Caco-2 (cell line): ENCODE measurements at places on chromosomes 4 and X.

DNA sequence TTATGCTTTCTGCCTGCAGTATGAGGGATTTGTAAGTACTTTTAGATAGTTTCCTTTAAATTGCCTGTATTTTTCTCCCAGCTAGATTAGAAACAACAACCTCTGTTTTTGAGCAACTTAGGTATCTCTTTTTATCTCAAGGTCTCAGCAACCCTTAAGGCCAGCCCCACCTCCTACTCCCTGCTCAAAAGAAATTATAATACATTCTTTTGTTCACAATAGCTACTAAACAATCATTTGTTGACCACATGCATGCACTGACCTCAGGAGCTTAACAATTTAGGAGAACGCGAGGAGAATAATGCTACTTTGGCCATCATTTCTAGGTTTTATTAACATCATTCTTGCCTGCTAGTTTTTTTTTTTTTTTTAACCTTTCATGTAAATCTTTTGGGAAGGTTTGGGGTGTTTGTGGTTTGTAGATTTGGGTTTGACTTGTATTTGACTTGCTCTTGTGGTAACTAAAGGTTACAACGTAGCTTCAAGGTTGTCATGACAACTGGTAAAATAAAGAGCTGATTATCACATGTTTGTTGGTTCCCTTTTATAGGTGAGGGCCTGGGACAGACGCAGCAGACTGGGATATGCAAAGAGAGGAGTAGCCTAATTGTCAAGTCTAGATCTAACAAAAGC is 145.4 kb upstream of the PLAC1 start:
- DNase-seq, result peak; percentile 16

DNA sequence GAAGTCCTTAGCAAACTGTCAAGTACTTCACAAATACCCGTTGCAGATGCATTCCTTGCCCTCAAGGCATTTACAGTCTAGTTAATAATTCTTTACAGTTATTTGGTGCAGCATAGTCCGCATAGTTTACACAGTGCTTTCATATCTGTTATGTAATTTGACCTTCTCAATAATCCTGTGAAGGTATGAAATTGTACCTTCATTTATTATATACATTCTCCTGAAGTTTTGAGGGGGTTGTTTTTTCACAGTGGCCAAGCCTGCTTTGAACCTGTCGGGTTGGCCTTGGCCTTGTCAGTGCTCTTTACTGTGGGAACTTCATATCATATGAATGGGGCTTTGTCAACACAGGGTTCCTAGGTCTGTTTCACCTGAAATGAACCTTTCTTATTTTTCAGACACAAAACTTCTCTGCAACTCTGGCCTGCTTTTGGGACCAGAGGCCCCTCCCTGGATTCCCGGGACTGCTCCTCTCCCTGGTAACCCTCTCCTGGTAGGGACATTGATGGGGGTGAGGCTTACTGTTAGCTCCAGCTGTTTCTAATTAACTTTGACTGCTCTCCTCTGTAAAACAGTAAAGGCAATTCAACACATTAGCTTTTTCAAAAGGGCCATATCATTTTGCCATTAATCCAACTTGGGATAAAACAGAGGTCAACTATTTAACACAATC is 9.1 kb downstream of the IGFBP7 start:
- peak; percentile 40 for DNase-seq

DNA sequence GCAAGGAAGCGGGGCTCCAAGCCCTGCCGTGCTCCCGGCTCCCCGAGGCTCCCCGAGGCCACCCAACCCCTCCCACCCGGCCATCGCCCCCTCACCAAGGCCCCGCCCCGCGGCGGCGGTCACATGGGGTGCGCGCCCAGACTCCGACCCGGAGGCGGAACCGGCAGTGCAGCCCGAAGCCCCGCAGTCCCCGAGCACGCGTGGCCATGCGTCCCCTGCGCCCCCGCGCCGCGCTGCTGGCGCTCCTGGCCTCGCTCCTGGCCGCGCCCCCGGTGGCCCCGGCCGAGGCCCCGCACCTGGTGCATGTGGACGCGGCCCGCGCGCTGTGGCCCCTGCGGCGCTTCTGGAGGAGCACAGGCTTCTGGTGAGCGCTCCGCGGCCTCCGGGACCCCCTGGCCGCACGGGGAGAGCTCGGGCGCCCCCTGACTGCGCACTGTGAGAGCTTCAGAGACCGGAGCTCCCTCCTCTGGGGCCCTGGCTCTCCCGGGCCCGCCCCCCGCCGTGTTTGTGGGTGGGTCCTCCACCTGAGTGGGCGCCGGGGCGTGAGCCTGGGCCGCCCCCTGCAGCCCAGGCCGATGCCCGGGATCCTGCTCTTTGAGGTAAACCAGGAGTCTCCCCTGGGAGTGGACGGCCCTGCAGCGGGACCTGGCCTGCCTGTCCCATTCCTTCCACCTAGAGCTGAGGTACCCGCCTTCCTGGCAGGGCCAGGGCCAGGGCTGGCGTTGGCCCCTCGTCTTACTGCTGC is at the start of gene IDUA:
IDUA (plus strand) TSS at position 166 of the 745 bp plus-strand sequence; CDS start at position 207, 41 bp downstream.
- peak; percentile 86 for DNase-seq

- no peak for DNase-seq
Measured at GRCh38 chr4:129231945-129232588, 136.1 kb downstream of the C4orf33 start.

GRCh38 chr4:146053891-146054290 is 115.3 kb upstream of the ZNF827 start:
- no peak for DNase-seq

DNA sequence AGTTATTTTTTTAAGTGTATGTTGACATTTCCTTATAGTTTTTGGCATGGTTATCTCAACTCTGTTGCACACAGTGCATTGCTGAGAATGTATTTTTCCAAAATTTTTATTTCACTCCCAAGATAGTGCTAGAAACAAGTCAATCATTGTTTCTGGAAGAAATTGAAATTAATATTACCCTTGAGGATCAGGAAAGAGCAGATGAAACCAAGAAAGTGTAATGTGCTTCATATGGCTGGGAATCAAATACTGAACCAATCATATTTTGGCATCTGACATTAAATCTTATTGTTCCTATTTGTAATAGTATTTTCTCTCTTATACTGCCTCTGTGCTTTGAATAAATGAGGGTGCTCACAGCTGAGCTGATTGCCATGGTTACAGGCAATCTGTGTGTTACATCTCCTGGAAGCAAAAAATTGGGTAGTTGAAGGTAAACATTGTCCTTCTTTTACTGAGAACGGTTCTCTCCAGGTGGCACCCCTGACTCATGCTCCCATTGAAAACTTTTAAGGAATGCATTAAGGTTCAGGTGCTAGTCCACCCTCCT is 358.2 kb upstream of the NR3C2 start:
- DNase-seq, result no peak

- DNase-seq, result no peak
Measured at GRCh38 chrX:124401696-124402095, 55.3 kb downstream of the SH2D1A start.

DNA sequence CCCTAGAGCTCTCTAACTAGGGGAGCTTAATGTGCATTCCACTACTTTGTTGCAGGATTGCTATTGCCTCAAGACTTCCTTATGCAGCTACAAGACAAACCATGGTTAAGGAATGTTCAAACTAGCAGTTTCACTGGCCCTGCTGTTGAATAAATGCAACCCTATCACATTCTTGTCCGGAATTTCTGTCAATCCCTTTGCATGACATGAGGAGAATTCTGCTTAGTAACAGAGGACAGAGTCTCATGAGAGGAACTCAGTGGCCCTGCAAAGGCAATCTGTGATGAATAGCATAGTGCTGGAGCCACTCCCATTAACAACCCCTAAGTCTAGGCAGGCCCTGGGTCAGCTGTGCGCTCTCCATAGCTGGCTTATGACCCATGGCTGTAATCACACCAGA is 30.7 kb upstream of the SGMS2 start:
- no peak for DNase-seq

- no peak for DNase-seq
Measured at GRCh38 chr4:18039113-18039512, 17.6 kb upstream of the LCORL start.

DNA sequence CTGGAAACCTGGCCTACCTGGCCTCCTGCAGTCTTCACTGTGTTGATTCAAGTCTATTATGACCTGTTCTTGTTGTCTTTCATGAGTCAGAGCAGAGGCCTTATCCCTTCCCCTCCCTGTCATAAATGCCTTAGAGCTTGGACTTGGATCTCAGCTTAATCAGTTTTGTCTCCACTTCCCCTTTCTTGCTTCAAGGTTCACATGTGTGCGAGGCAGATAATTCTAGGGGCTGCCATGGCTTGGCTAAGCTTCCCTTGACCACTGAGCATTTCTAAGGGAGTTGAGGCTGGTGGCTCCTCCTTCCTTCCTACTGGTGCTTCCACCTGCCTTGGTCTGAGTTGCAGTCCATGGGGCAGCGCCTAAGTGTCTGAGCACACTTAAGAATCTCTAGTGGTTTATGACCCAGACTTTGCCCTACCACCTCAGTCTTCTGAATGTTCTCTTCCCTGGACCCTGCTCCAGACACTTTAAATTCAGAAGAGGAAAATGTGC is 1.7 kb upstream of the HEPH start:
- DNase-seq, result peak; percentile 51

- no peak for DNase-seq
Measured at GRCh38 chr4:123936621-123937043, 540.0 kb downstream of the SPRY1 start.

DNA sequence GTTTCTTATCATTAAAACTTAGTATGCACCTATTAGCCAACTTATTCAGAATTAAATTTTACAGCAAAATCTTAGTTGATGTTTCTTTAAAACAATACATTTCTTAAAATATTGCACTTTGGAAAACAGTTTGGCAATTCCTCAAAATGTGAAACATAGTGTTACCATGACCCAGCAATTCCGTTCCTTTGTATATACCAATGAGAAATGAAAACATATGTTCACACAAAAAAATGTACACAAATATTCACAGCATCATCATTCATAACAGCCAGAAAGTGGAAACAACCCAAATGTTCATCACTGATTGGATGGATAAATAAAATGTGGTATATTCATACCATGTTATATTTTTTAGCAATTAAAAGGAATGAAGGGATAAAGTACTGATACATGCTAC is 50.2 kb downstream of the WDR44 start:
- no peak for DNase-seq

DNA sequence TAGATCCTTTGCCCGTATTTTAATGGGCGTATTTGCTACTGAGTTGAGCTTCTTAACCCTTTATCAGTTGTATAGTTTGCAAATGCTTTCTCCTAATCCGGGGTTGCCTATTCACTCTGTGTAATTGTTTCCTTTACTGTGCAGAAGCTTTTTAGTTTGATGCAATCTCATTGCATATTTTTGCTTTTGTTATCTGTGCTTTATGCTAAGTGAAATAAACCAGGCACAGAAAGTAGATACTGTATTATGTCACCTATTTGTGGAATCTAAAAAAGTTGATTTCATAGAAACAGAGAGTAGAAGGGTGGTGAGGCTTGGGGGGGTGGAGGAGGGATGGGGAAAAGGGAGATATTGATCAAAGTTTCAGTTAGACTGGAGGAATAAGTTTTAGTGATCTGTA is 17.7 kb downstream of the OGT start:
- DNase-seq, result no peak

GRCh38 chr4:102335616-102336015 is 9.7 kb downstream of the SLC39A8 start:
- no peak for DNase-seq

GRCh38 chr4:127203562-127204200 is 429.1 kb upstream of the INTU start:
- DNase-seq, result no peak

- DNase-seq, result no peak
Measured at GRCh38 chr4:8400632-8401325, 39.7 kb downstream of the ACOX3 start.

GRCh38 chrX:127439676-127440075 is 612.5 kb downstream of the ACTRT1 start:
- DNase-seq, result no peak

DNA sequence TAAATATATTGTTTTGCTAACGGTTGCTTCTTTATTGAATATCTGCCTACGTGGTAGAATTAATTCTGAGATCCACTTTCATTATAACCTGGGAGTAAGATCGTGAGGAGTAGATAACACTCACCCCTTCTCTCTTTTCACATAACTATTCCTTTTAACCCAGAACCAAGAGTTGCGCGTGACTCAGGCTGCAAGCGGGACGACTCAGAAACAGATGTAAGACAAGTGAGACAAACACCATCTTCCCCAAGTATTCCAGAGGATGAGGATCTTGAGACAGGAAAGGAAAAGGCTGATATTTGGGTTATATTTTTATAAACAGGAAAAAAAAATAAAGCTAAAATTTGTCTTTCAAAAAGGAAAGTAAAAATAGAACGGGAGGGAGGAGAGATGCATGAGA is 318.8 kb upstream of the NOCT start:
- DNase-seq, result no peak

- DNase-seq, result no peak
Measured at GRCh38 chr4:140078366-140078765, 75.6 kb downstream of the MAML3 start.

- DNase-seq, result no peak
Measured at GRCh38 chrX:57899064-57899463, 11.2 kb downstream of the ZXDA start.

DNA sequence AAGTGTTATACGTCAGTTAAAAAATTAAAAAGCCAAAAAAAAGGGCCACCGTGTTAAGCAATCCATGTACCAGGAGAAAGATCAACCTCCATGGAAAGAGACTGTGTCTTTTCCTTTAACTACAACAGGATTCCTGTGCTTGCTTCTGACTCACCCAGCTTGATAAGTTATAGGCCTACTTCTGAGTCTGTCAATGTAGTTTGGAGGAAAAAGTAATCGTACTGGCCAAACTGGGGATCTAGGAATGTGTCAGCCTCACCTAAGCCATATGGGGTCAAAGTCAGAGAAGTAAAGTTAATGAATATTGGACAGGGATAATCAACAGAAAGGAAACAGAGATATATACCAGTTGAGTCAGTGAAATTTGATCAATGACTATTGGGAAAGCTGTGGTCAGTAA is 470.8 kb upstream of the SLIT2 start:
- DNase-seq, result no peak

DNA sequence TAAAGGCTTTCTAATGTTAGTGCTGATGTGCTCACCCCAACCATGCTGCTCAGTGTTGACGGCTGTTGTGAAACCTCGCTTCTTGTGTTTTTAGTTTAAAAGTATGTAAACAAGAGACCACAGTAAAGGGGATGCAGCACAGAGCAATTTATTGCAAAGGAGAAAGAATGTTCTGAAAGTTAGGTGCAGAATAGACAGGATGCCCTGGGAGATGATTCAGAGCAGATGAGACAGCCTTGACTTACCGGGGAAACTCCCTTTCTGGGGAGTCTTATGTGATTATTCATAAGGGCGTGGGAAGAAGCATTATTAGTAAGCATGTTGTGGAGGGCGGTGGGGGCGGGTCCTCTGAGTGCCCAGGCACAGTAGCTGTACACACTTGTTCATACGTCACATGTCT is 47.7 kb downstream of the EVC start:
- no peak for DNase-seq

DNA sequence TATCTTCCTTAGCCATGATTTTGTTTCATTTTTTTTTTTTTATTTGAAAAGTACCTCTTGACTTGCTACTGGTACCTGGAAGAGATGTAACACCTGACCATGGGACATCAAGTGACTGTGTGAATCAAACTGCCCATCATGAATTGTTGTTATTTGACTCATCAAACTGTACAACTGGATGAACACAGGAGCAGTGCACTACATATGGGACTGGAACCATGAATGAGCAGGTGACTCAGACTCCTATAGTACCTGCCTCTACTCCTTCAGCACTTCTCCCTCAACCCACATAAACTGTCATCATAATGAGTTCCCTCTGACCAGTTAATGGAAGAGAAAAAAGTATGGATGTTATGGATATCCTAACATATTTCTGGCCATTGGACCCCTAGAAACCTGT is 15.9 kb upstream of the UBE2D3 start:
- DNase-seq, result no peak
